ENCODE measurements at places on chromosomes 5 and 9. TPM values are rescaled to one million over a fixed set of nuclear protein-coding genes. Genes with fewer than 3 reads are reported as not detected.

Gene DNAJC25
- 14.0 TPM for total RNA-seq

Gene GFM2
- 80.7 TPM for total RNA-seq

Gene EGFLAM
- total RNA-seq, result 8.0 TPM

Gene HACD4
- total RNA-seq, result 1.8 TPM

Gene DRD1
- total RNA-seq, result 0.29 TPM

Gene CTXN3
- not detected for total RNA-seq

Gene IFNA14
- not detected for total RNA-seq

Gene NEUROG1
- total RNA-seq, result not detected

Gene C9orf50
- total RNA-seq, result 0.11 TPM

Gene TXNDC8
- total RNA-seq, result not detected

Gene ANKRD34B
- not detected for total RNA-seq

Gene ARHGEF28
- total RNA-seq, result 38.5 TPM

Gene NSG2
- total RNA-seq, result 1.4 TPM

Gene IL7R
- total RNA-seq, result 4.9 TPM

Gene ZNF462
- total RNA-seq, result 50.1 TPM

Gene NIPAL4
- 0.20 TPM for total RNA-seq

Gene PCDHGB6
- 6.0 TPM for total RNA-seq

Gene PAIP2
- total RNA-seq, result 145 TPM

Gene TRIM7
- 0.78 TPM for total RNA-seq

Gene TUSC1
- total RNA-seq, result 10.8 TPM

Gene GABRA1
- 0.55 TPM for total RNA-seq

Gene PCA3
- total RNA-seq, result not detected

Gene MYOT
- total RNA-seq, result 4.4 TPM

Gene SPATA31D4
- not detected for total RNA-seq

Gene SPINK6
- not detected for total RNA-seq

Gene NUTM2G
- not detected for total RNA-seq

Gene GABRP
- not detected for total RNA-seq
